GOT3 (cell line): ENCODE measurements at places on chromosomes 7 and 10.

GRCh38 chr10:132138596-132138995, 48.2 kb upstream of the DPYSL4 start:
- DNase-seq = no peak

DNA sequence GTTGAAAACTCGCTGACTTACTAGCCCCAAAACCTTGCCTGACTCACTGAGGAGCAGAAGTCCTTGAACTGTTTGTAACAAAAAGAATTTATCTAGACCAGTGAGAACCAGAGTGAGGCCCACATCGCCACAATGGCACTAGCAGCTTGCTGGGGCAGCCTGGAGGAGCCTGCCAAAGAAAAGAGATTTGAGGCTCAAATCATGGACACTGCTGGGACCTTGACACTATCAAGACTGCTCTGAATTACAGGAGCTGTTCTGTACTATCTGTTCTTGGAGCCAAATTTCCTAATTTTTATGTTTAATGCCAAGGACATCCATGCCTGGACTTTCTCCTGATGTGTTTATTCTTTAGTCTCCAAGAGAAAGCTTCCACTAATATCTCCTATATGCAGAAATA, 82.0 kb upstream of the JCAD start:
- no peak for DNase-seq

DNA sequence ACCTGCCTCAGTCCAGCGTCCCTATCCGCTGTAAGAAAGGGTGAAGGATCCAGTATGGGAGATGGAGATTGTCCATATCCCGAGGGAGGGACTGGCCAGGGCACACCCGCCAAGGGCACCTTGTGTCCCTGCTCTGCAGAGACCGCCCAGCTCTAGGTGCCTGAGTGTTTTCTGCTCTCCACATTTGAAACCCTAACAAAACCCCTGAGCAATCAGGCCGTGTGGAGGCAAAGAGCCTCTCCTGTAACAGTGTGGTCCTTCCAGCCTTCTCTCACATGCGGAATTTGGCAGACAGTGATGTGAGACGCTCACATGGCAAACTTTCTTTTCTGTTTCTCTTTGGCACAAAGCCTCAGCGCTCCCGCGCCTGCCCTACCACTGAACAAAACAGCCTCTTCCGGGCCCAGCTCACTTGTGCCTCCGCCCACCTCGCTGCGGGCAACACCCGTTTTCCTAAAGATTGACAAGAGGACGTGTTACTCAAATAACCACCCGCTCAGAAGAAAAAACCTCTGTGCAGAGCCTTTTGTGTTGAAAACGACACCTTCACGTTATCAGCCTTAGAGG, 514.8 kb downstream of the DNAJB6 start:
- no peak for DNase-seq

DNA sequence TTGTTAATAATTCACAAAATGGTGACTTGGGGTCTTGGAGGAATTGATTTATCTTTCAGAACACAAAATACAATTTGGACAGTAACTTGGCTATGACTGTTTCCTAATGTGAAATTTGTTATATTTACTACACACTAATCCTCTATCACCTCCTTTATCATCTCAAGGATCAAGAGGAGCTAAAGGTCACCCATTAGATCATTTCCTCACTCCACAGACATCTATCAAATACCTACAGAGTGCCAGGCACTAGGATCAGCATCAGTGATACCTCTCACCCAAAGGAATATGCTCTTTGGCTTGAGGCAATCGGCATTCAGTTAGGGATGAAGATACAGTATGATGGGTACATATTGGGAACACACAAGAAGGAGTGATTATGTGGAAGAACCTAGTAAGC, 132.1 kb downstream of the INHBA start:
- no peak for DNase-seq

DNA sequence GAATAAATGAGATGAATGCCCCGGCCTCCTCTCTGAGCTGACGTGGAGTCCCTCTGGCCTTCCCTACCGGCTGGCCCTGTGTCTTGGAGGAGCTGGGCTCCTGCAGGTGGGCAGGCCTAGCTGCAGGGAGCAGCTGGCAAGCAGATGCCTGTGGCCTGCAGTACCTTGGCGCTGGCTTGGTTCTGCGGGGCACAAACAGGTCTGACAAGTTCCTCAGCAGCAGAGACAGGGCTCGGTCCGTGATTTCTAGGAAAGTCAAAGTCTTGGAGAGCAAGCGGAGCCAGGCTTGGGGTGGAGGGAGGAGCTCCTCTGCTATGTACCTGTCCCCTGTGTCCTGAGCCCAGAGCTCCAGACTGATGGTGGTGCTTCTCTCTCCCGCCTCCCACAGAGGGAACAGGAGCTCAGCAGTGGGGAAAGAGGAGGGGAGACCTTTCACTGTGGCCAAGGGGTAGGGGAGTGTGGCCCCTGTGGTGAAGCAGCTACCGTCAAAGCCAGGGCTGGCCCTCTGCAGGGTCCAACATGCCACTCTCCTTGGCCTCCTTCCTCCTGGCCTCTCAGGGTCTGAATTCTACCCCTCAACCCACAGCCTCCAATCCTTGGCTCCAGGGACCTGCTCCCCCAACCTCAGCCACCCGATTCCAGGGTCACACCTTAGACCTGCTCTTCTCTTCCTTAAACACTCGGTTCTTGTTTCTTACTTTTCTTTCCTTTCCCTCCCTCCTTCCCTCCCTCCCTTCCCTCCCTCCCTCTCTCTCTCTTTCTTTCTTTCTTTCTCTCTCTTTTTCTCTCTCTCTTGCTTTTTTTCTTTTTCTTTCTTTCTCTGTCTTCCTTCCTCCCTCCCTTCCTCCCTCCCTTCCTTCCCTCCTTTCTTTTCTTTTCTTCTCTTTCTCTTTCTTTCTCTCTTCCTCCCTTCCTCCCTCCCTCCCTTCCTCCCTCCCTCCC, 20.1 kb downstream of the MYL10 start:
- DNase-seq = no peak

DNA sequence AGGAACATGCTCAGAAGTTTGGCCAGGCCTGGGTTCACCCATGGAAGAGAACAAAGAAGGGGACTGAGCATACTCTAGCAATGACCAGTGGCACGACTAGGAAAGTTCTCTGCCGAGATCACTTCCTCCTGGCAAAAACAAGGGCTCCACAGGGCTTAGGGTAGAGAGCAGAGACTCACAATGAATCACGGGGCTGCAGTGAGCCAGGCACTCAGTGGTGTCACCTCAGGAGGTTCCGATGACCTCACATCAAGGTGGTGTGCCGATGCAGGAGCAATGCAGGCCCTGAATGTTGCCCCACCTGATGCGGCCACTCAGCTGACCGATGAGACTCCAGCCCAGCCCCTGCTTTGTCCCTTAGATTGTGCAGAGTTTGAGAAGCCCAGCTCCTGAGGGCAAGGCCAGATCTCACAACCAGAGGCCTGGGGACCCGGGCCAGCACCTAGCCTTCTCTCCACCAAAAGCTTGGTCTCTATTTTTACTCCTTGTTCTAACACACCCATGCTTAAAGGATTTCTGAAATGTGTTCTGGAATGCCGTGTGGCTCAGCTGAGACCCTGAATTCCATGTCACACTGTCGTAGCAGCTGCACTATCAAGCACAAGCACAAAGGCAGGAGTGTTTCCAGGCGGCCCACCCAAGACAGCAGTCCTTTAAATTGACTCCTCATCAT, 60.9 kb downstream of the COBL start:
- no peak for DNase-seq

DNA sequence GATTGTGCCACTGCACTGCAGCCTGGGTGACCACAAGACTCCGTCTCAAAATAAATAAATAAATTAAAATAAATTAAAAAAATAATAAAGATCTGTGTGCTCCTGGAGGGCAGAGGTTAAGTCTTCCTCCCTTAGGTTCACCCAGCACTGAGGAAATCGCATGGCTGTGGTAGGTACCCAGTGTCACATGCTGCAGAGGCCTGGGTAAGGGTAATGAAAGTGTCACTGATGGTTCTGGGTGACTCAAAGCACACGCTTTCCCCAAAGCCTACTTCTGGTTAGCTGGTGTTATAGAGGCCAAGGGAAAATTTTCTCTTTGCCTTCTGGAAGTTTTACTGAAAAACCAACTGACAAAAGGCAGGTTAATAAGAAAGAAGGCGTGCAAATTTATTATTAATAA, 88.8 kb upstream of the ITGB1 start:
- DNase-seq = no peak

GRCh38 chr7:150668472-150668911, 17.0 kb upstream of the GIMAP2 start:
- no peak for DNase-seq

- DNase-seq = no peak
These were observed 69.8 kb downstream of the C10orf143 start for GRCh38 chr10:130040817-130041330.

- no peak for DNase-seq
These were observed 690.6 kb downstream of the LRMDA start for GRCh38 chr10:76122056-76122455.

DNA sequence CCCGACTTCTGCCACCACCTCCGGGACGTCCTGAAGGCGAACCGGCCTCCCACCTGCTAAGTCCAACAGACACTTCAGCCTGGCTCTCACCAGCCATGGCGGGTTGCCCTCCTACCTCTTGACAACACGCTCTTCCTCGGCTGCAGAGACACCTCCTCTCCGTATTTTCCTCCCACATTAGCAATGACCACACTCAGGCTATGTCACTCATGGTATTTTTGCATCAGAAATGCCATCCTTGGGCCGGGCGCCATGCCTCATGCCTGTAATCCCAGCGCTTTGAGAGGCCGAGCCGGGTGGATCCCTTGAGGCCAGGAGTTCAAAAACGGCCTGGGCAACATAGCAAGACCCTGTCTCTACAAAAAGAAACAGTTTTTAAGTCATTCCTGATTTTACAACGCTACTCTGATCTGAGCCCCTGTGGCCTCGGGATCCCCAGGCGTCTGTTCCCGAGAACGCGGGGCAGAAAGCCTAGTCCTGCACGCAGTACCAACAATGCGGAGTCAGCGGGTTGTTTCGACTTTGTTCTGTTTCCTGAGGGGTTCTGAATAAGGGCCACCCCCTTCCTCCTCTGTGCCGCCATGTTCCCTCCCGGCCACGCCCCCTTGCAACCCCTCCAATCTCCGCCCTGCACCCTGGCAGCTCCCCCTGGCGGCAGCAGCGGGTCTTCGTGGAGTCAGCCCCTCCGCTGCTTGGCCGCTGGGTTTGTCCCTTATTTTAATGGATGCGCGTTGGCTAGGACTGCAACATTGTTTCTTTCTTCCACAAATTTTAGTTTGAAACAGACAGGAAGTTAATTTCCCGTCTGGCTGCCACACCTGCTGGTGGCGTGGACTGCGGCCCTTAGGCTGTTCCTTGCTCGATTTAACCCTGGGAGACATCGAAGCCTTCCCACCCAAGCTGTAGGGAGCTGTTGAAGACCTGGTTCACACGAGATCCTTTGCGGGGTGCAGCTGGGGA, 9.7 kb upstream of the ZFAND2A start:
- DNase-seq = peak; percentile 87

- DNase-seq = no peak
These were observed 2.1 kb upstream of the SHTN1 start for GRCh38 chr10:117007080-117007479.

DNA sequence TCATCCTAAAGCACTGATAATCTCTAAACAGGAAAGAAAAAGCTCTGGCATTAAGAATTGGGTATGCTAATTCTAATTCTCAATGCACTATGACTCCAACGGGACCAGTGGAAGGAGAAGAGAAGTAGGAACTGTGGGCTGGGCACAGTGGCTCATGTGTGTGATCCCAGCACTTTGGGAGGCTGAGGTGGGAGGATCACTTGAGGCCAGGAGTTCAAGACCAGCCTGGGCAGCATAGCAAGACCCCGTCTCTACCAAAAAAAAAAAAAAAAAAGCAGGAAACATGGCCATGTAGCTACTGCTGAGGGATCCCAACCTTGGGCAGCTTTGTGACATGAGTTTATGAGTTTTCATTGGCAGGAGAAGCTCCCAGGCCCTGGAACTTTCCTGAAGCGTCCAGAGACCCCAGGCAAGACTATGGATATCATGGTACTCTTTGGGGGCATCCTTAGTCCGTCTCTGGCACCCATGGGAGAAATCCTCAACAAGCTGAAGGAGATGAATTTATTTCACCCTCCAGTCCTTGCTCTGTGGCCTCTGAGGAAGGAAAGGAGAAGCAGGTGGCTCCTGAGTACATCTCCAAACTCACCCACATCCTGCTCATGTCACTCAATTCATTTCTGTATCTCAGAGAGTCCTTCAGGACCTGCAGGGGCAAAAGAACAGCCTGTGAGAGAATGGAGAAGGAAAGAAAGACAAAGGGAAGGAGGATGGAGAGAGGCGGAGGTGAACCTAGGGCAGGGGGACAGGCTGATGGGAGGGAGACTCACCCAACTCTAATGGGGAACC, 99.5 kb downstream of the SPDYE5 start:
- no peak for DNase-seq

DNA sequence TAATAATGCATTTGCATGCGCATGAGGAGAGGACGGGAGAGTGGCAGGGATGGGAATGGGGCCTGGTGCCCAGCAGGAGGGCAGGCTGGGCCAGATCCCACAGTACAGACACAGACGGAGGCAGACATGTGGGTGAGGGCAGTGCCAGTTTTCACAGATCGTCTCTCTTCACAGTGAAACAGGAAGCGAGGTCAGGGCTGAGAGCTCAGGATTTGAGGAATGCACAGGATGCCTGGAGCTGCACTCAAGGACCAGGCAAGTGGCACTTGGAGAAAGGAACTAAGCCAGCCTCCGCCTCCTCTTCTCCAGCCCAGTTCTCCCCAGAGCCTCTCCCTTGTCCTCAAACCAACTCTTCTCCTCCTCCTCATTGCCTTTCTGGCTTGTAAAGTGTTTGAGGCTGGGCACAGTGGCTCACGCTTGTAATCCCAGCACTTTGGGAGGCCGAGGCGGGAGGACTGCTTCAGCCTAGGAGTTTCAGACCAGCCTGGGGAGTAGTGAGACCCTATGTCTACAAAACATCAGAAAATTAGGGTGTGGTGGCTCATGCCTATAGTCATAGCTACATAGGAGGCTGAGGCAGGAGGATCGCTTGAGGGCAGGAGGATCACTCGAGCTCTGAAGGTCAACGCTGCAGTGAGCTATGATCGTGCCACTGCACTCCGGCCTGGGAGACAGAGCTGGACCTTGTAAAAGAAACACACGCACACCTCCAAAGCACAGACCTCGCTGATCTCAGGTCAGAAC, 115.2 kb downstream of the HIP1 start:
- no peak for DNase-seq

DNA sequence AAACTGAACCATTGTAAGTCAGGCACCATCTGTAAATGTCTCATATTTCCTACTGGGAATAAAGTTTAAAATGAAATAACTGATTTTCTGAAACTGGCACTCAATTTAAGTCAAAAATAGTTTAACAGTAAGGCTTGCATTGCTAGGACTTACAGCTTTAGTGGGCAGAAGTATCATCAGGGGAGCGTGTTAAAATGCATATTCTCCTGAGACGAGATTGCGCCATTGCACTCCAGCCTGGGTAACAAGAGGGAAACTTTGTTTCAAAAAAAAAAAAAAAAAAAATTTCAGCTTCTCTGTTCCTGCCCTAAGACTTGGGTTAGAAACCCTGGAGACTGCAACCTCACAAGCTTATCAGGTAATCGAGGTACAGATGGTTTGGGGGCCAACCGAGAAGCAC, 65.4 kb downstream of the UBE3C start:
- DNase-seq = no peak

DNA sequence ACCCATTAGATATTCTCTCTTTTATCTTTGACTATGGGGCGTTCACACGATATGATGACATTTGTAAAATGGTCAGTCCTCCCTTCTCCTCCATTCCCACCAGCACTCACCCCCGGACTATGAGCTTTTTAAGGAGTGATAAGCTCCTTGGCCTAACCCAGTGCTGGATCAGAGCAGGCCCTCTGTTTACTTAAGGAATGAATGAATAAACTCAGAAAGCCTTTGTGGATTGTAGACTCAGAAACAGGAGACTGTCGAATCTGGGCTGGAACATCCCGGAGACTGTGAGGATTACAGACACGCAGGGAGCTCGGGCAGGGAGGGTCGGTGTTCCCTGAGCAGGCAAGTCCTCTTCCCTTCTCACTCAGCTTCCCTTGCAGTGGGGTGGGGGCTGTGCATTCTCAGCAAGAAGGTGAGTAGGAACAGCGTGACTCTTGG, 6.8 kb upstream of the ZCCHC24 start:
- DNase-seq = no peak
